Spinal cord (tissue), 10 donors: ENCODE measurements at places on chromosomes 7 and 10.

DNA sequence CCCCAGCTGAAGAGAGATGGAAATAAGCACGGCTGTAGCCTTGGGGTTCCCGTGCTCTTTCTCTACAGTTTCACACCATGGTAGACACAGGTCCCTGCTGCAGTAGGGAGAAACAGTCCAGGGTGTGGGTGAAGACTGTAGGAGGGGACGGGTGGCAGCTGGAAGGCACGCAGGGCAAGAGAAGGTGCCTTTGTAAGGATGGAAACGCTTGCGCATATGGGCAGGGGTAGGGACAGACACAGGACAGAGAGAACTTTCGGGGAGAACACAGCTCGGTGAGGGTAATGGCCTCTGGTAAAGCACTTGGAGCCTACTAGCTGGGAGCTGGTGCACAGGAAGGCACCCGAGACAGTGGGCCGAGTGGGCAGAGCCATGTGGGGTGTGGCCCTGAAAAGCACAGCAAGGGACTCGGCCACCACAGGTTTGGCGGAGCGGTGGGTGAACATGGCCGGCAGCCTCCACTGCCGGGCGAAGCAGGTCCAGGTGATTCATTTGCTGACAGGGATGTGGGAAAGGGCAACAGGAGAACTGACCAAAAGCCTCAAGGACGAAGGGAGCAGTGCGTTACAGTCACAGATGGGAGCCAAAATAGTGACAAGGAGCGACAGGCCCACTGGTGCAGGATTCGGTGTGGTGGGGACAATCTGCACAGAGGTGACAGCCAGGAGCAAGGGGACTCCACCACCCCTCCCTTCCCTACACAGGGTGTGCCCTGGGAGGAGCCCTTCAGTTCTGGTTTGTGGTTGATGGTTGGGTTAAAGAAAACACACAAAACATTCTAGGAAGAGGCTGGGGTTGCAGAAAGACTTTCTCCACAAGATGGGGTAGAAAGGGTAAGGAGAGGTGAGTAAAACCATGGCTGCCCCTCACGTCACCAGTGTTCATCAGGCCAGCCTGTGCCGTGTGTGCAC, 97.1 kb downstream of the VOPP1 start:
- no peak overlapping the region for H3K27ac ChIP-seq
- H3K4me1 ChIP-seq, result peaks cover 25% of the 10 kb centered on the region
- peaks cover 31% of the 10 kb centered on the region for H3K36me3 ChIP-seq
- DNase-seq, result no peak

DNA sequence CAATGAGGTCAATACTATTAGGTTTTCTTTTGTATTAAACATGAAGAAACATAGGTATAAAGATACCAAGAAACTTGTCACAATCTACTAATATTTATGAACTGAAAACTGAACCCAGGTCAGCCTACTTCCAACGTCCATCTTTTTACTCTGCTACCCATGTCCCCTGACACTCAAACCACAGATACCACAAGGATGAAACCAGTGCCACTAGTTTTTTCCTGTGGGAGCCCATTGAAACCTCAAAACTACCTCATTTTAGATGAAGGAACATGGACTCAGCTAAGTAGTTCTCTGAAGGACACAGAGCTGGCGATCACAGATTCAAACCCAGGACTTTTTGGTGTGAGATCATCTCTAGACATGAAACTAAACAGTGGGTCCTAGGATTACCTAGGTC, 6.8 kb downstream of the TET1 start:
- no peak overlapping the region for H3K27ac ChIP-seq
- no peak overlapping the region for H3K4me3 ChIP-seq
- peaks cover 1% of the 10 kb centered on the region for H3K27me3 ChIP-seq
- no peak for DNase-seq
- no peaks in the 10 kb centered on the region for H3K36me3 ChIP-seq

GRCh38 chr7:33062023-33062781, at the start of gene NT5C3A:
NT5C3A (minus strand) TSS chr7:33062776; CDS start chr7:33062705, 71 bp downstream.
- H3K27ac ChIP-seq, result peak within 1 kb of the TSS; percentile 99
- H3K4me1 ChIP-seq, result peaks cover 4% of the 10 kb centered on the region
- no peaks in the 10 kb centered on the region for H3K36me3 ChIP-seq
- DNase-seq, result peak; percentile 70

- DNase-seq, result no peak
- H3K4me3 ChIP-seq, result no peak overlapping the region
- no peaks in the 10 kb centered on the region for H3K36me3 ChIP-seq
- H3K4me1 ChIP-seq, result no peaks in the 10 kb centered on the region
Measured at GRCh38 chr10:66045859-66046258, 880.0 kb upstream of the LRRTM3 start.

DNA sequence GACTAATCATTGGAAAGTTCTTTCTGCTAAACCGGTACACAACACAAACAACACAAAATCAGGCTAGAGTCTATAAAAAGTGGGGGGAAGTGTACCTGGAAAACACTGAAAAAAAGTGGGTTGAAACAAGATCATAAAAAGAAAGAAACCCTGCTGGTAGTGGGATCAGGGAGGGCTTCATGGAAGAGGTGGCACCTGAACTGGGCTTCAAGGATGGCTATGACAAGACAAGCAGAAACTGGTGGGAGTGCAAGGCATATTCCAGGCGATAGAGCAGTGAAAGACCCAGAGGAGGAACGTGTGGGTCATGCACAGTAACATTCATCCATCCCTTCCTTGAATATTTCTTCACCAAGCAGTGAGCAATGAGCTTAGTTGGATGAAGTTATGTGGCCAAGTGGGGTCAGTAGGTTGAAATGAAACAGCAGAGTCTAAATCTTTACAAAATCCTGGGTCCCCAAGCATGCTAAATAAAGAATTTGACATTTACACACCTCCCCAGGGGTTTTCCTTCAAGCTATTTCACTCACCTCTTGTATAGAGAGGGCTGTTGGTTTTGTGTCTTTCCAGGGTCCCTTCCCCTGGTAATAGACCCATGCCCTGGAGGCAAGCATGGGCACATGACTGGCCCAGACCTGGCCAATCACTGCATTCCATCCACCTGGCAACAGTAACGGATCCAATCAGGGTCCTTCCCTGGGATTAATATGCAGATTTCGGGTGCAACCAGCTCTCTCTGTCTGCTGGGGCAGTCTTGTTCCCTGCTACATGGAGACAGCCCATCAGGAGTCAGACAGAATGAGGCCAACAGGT, 38.2 kb downstream of the SPOCK2 start:
- H3K36me3 ChIP-seq, result no peaks in the 10 kb centered on the region
- no peak overlapping the region for H3K27ac ChIP-seq
- no peak for DNase-seq

DNA sequence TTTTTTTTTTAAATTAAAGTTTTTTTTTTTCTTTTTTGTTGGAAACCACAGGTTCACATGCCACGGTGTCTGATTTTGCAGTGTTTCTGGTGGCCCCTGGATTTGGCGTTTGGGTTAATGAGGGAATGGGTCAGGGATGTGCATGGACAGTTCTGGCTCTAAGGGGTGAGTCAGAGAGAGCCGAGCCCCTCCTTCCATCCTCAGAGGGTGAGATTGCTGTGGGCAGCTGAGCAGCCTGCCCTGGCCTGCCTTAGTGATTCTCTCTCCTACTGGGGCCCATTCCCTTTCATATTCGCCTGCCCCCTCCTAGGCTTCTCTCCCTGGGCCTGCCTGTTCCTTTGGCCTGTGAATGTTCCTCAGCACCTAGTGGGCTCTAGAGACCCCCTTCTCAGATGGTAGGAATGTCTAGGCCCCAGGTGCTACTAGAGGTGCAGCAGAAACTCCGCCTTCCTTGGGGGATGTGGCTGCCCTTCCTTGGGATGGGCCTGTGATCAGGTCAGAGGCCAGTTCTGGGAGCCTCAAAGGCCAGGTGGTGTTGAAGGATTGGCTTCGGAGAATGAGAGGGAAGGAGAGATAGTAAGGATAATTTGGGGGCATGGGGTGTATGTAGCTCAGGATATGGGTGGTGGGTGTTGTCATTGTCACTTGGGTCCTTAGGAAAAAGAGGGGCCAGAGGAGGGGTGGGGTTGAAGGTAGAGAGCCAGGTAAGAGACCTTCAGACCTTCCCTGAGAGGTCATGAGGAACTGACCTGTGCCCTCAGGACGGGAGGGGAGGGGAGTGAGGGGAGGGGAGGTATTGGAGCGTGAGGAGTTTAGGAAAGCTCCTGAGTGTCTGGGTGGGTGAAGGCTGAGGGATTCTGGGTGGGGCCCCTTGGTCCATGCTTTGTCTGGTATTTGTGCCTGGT, 19.8 kb downstream of the TSPAN14 start:
- no peak overlapping the region for H3K4me3 ChIP-seq
- peaks cover 33% of the 10 kb centered on the region for H3K4me1 ChIP-seq
- no peak overlapping the region for H3K27ac ChIP-seq
- no peaks in the 10 kb centered on the region for H3K27me3 ChIP-seq
- H3K36me3 ChIP-seq, result peaks cover 6% of the 10 kb centered on the region

- no peak for DNase-seq
- no peaks in the 10 kb centered on the region for H3K27me3 ChIP-seq
- H3K27ac ChIP-seq, result no peak overlapping the region
- H3K4me1 ChIP-seq, result no peaks in the 10 kb centered on the region
- no peaks in the 10 kb centered on the region for H3K36me3 ChIP-seq
- no peak overlapping the region for H3K4me3 ChIP-seq
Measured at GRCh38 chr10:17536221-17536620, 81.0 kb downstream of the HACD1 start.

- H3K4me3 ChIP-seq, result no peak overlapping the region
- no peaks in the 10 kb centered on the region for H3K4me1 ChIP-seq
Measured at GRCh38 chr7:27647046-27647445, 15.6 kb downstream of the HIBADH start.

DNA sequence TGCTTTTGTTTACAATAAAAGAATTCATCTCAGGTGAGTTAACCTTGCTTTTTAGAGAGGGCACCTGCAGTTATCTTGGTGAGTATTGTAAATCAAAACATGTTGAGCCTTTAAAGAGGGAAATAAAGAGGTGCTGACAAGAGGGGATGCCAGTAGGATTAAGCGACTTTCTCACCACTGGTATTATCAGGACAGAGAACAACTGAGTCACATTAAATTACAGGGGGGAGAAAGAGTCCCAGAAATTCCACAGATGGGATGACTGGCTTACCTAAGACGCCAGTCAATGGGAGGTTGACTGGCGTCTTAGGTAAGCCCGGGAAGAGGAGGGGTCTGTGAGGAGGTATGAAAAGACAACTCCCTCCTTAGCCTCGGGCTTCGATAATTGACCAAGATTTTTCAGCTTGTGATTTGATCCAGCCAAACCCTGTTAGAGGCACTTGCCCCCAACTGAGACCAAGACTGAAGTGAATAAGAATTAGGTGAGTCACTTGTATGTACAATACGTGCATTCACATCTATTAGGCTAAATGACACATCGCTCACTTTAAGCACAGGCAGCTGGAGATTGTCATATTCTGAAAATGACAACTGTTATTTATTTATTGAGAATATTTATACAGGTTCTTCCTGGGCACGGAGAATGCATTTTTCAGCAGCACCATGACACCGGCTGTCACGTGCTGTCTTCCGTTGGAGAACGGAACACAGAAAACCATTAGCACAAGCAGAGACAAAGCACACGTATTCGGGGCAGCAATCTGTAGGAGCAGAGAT, 117.6 kb downstream of the SEM1 start:
- H3K27ac ChIP-seq, result no peak overlapping the region
- no peaks in the 10 kb centered on the region for H3K36me3 ChIP-seq
- DNase-seq, result no peak
- no peaks in the 10 kb centered on the region for H3K4me1 ChIP-seq

DNA sequence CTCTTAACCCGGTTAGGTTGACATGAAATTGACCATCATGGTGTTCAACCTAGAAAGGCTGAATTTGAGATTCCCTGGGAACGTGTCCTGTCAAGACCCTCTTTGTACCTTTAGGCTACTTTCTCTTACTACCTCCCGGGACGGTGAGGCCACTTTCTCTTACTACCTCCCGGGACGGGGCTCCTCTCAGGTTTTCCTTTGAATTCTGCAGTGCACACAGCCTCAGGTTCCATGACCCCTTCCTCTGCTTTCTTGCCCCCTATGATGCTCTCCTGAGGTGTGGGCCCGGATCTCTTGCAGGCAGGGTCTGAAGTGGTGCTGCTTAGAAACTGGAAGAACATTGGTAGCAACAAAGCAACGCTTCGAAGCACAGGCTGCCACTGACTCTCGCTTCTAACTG, 155.3 kb downstream of the CAMK1D start:
- peaks cover 23% of the 10 kb centered on the region for H3K4me1 ChIP-seq
- no peak overlapping the region for H3K27ac ChIP-seq
- H3K27me3 ChIP-seq, result no peaks in the 10 kb centered on the region
- H3K36me3 ChIP-seq, result no peaks in the 10 kb centered on the region

- H3K4me3 ChIP-seq, result no peak overlapping the region
- no peak overlapping the region for H3K27ac ChIP-seq
- no peaks in the 10 kb centered on the region for H3K4me1 ChIP-seq
- no peaks in the 10 kb centered on the region for H3K27me3 ChIP-seq
Measured at GRCh38 chr7:138089080-138089901, 13.0 kb downstream of the AKR1D1 start.

GRCh38 chr10:46520941-46521340, 35.5 kb downstream of the GPRIN2 start:
- no peak overlapping the region for H3K4me3 ChIP-seq
- peak overlapping the region; percentile 58 for H3K27ac ChIP-seq
- no peaks in the 10 kb centered on the region for H3K36me3 ChIP-seq

- no peaks in the 10 kb centered on the region for H3K27me3 ChIP-seq
- DNase-seq, result no peak
- no peak overlapping the region for H3K4me3 ChIP-seq
- H3K27ac ChIP-seq, result no peak overlapping the region
Measured at GRCh38 chr7:120332433-120332832, 59.5 kb downstream of the KCND2 start.

DNA sequence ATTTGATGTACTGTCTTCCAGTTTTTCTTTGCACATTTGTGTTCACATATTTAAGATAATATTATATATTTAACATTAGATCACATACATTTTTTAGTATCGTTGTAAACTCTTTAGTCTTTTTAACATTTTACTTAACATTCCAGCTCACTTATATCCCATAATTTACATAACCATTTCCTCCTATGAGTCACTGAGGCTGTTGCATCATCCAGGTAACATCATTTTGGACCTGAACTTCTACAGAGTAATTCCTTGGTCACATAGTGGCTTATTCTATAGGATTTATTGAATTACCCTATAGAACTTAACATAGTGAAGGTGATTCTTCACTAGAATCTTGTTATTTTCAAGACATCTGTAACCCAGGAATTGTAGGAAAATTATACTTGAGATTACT, 194.4 kb downstream of the POU6F2 start:
- no peaks in the 10 kb centered on the region for H3K27me3 ChIP-seq
- no peak overlapping the region for H3K27ac ChIP-seq
- no peak overlapping the region for H3K4me3 ChIP-seq
- DNase-seq, result no peak
- H3K4me1 ChIP-seq, result no peaks in the 10 kb centered on the region
- H3K36me3 ChIP-seq, result no peaks in the 10 kb centered on the region

DNA sequence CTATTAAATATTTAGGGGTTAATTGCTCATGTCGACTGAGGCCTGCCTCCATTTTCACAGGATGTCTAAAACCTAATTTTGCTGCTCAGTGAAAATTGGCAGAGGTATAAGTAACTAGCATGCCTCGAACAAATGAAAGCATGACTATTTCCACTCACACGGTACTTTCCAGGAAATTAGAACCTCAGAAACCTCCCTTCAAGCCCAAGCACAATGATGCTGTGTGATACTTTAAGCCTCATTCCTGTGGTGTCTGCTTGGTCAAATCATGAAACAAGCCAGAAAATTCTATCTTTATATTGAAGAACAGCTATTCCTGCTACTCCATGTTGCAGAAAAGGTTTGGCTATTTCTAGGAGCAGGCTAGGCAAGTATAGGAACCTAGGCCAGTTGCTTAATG, 203.0 kb downstream of the SORCS3 start:
- H3K27ac ChIP-seq, result no peak overlapping the region
- DNase-seq, result no peak
- no peaks in the 10 kb centered on the region for H3K36me3 ChIP-seq
- H3K4me3 ChIP-seq, result no peak overlapping the region
- no peaks in the 10 kb centered on the region for H3K4me1 ChIP-seq
- no peaks in the 10 kb centered on the region for H3K27me3 ChIP-seq
